ENCODE measurements at places on chromosomes 3 and 15.

DNA sequence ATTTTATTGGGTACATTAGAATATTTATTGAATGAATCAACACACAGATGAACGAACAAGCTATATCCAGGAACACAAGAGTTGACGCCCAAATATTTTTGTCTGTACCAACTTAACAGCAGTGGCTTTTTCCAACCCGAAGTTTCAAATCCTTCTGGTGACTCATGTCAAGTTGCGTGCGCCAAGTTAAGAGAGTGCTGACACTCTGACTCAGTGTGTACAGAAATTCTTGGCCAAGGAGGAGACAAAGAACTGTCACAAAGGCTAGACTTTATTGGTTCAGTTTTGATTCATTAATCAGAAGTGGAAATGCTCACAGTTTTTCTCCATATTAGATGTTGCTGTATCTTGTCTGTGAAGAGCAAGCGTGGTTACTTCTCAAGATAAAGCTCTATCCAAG lies 59.6 kb upstream of the TSC22D2 start:
- DNase-seq: no peak

DNA sequence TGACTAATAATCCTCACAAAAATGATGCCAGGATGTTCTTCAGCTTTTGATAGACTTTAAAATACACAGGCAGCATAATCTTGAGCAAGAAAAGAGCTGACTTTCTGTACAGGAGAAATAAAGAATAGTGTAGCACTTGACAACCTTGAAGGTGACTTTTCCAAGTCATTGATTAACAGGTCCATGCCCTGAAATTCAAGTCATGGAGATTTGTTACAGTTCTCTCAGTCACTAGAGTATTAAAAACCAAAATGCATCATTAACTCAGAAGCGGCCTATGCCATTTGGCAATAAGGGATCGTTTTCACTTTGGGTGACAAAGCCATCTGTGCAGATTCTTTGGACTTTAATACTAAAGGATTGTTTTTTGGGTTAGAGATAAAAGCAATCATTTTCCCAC lies 692.7 kb upstream of the SGO1 start:
- no peak for DNase-seq

- no peak for DNase-seq
Observed at GRCh38 chr15:60093273-60094067, 89.4 kb downstream of the FOXB1 start.

DNA sequence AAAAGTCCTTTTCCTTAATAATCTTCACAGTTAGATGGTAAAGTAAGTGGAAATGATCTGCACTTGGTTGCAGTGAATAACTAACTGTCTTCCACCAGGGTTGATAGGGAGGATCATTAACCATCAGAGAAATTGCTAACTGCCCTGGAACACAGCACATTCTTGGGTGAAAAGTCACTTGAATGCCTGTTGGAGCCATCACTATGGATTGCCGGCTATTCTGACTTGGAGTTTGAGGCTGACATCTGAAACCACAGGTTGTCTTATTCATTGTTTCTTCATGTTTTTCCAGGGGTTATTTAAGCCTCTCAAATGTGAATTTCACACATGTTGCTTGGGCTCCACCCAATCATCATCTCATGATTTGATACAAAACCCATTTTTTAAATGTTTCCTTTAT lies 901.4 kb downstream of the MCTP2 start:
- DNase-seq: no peak

GRCh38 chr15:31296646-31297574 lies 29.7 kb upstream of the KLF13 start:
- no peak for DNase-seq
